Esophagus squamous epithelium (tissue), 5 donors: ENCODE measurements at places on chromosomes 11 and 22.

DNA sequence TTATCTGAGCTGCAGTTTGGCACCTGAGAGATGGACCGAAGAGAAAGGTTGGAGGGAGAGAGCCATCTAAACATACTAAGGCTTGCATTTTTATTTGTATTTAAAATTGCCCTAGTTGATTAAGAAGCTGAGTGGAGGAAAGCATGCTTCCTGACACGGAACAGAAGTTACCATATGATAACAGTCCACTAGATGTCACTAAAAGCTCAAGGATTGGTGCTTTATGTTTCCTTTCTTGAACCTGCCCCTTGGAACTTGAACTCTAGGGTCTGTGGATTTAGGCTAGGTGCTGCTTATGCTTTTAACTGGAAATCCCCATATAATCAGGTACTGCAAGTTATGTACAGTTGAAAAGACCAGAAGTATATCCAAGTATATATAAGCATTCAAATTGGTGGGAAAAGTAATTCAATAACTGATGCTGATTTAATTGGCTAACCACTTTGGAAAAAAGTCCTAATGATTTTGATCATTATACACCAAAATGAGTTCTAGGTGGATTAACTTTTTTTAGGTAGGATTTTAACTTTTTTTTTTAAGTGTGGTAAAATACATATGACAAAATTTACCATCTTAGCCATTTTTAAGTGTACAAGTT lies 9.5 kb downstream of the RBMXL2 start:
- no peak for DNase-seq

- DNase-seq: no peak
These were observed 12.9 kb downstream of the NAV2 start for GRCh38 chr11:19725379-19726079.

- DNase-seq: no peak
These were observed 309.2 kb downstream of the ST3GAL4 start for GRCh38 chr11:126664643-126665042.

DNA sequence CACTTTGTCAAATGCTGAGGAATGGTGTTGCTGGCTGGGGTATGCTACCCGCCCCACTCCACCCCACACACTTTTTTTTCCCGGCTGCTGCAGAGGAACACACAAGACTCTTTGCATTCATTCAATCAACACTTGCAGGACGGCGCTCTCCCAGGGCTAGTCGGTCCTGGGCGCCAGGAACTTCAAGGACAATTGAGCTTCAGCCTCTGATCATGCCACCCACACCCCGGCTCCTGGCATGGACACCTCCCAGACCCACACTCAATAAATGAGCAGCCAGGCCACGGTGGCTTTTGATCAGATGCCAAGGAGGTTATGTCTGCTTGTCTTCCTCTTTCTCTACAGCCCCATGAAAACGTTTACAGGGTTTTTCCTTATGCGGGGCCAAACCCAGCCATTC lies 19.8 kb downstream of the TPST2 start:
- no peak for DNase-seq

GRCh38 chr22:44168206-44168605 lies 12.5 kb upstream of the PARVG start:
- DNase-seq: no peak

GRCh38 chr11:14255238-14255534 lies 103.8 kb downstream of the RRAS2 start:
- DNase-seq: no peak

GRCh38 chr11:77259641-77260040 lies 41.8 kb downstream of the GDPD4 start:
- no peak for DNase-seq

DNA sequence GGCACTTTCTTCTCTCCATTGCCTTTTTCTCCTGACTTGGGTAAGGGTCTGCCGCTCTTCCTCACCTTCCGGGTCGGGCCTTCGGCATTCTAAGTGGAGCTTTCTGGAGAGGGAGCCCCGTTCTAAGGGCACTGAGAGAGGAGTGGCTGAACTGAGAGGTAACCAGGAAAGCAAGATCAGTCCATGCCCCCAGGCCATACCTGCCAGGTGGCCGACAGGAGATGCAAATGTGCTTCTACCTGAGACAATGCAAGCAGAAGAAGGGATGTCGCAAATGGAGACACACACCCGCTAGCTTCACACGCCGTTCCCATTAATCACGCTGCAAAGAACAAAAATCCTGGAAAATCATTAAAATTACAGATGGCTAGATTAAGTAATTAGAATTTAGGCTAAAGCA lies 156.4 kb upstream of the TBCEL start:
- no peak for DNase-seq

- DNase-seq: no peak
These were observed 83.0 kb downstream of the FCHSD2 start for GRCh38 chr11:73058989-73059674.

GRCh38 chr11:47997063-47998053 lies 17.0 kb downstream of the PTPRJ start:
- DNase-seq: no peak

DNA sequence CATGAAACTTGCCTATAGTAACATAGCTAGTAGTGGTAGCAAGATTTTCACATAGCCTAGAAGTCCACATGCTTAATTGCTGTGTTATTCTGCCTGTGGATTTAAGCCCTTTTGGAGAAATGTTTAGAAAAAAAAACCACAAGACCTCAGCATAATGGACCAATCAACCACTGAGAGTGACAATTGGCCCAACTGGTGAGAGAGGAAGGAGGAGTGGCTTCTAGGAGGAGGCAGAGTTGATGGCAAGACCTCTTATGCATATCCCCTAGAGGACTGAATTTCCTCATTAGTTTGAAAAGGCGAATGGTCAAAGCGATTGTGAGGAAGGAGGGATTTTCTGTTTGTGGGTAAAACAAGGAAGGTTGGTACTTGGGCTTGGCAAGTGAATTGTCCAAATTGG lies 30.6 kb downstream of the NNMT start:
- no peak for DNase-seq

GRCh38 chr11:128342511-128343134 lies 244.7 kb downstream of the ETS1 start:
- no peak for DNase-seq

DNA sequence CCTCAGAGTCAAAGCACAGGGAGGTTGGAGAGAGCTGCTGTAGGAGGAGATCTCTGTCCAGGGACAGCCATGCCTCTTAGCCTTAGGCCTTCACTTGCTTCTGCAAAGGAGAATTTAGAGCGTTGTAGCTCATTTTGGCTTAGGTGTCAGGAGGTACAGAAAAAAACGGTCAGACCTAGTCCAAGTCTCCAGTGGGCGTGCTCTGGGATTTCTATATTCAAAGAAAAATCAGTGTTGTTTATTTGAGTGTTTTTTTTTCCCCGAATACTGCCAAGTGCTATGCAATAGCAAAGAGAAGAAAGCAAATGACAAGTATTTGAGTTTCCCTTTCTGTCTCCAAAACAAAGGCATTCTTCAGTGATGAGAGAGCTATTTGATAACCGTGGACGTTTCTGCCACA lies 22.7 kb upstream of the OPCML start:
- DNase-seq: no peak

GRCh38 chr11:34275486-34275885 lies 82.3 kb downstream of the ABTB2 start:
- no peak for DNase-seq

- no peak for DNase-seq
These were observed 9.0 kb upstream of the VPREB1 start for GRCh38 chr22:22235558-22235957.

DNA sequence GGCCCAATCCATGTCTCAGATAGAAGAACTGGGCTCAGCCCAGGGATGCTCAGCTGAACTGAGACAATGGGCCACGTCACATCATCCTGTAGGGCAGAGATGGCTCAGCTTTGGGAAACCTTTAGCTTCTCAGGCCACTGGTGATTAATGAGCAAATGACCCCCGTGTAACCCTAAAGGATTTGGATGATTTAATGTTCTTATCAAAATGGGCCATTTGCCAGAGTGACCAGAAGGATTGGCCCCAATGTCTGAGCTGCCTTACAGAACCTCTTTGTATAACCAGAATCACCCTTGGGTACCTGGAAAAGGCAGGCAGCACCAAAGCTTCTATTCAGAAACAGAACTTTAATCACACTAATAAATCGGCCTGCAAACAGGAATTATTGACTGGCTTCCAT lies 73.7 kb downstream of the ABTB2 start:
- DNase-seq: no peak

GRCh38 chr11:86592047-86592591 lies 80.3 kb downstream of the ME3 start:
- DNase-seq: no peak

DNA sequence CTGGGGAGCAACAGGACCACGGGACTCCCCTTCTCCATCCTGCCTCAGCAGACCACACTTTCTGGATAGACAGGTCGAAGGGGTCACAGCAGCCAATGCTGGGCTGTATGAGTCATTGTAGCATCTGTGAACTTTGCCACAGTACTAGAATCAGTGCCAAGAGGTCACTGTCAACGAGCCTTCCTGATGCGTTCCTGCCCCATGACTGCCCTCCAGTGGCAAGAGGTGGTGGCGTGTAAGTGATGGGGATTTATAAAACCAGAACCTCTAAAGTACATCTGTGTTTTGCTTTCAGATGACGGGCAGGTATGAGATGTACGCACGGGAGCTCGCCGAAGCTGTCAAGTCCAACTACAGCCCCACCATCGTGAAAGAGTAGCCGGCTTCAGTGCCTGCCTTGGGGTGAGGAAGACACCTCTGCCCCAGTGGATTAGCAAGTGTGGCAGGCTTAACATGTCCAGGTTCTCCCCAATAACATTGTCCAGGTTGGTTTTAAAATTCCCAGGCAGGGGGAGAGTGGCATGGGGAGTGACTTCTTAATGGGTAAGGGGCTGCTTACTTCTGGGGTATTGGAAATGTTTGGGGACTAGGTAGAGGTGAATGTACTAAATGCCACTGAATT lies 29.4 kb downstream of the GUCD1 start:
- no peak for DNase-seq

- DNase-seq: no peak
These were observed 14.5 kb upstream of the APLNR start for GRCh38 chr11:57251491-57252104.

GRCh38 chr11:35138943-35139721 lies at the start of gene CD44:
TSS of gene CD44 (plus strand) at chr11:35139171. CDS start at chr11:35139304, 133 bp downstream.
- DNase-seq: peak; percentile 29

DNA sequence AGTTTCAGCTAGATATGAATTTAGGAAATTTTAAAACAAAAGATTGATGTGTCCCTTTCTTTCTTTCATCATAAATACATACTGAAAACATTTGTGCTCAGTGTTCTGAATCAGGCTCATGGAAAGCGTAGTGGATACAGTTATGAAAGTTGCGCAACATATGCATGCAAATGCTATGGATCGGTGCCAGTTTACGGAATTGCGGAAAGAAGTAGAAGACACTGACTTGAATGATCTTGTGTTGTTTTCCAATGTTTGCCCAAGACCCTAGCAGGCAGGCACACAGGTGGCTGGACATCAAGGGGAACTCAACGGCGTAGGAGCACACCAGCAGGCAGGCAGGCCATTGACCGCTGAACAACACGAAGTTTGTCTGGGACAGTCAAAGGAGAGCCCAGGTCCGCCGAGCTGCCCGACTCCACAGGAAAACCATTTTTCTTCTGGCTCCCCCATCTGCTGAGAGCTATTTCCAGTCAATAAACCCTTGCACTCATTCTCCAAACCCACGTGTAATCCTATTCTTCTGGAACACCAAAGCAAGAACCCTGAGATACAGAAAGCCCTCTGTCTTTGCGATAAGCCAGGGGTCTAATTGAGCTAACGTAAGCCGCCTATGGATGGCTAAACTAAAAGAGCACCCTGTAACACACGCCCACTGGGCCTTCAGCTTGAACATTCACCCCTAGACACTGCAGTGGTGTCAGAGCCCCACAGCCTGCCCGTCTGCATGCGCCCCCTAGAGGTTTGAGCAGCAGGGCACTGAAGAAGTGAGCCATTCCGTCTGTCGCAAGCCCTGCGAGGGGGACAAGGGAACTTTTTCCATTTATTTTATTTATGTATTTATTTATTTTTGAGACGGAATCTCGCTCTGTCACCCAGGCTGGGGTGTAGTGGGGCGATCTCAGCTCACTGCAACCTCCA lies 7.4 kb upstream of the BIRC3 start:
- no peak for DNase-seq

- no peak for DNase-seq
These were observed 526.7 kb downstream of the BRD1 start for GRCh38 chr22:49300951-49301397.

GRCh38 chr22:43205748-43206508 lies 19.0 kb upstream of the TTLL12 start:
- DNase-seq: no peak

DNA sequence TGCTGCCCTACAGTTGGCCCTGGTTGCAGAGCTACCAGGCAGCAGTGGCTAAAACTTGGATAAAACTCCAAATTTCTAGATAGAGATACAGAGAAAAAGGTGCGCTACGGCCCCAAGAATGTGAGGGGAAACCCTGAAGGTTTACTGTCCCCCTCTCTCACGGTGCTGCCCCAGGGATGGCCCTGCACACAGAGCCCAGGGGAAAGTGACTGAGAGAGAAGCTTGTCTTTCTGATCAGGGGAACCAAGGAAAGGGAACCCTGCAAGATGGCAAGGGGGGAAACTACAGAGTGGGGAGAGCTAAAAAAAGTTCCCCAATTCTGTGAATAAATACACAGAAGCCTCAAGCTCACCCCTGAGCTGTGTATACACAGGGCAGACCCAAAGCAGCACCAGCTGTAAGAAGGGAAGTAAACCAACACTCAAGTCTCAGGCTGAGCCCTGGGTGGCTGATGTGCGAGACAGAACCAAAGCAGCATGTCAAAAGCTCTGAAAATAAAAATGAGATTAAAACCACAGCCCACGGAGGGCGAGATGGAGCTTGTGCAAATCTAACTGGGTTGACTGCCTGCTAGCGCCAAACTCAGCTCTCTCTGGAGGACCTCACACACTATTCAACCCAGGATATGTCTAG lies 22.1 kb downstream of the GNB1L start:
- no peak for DNase-seq

DNA sequence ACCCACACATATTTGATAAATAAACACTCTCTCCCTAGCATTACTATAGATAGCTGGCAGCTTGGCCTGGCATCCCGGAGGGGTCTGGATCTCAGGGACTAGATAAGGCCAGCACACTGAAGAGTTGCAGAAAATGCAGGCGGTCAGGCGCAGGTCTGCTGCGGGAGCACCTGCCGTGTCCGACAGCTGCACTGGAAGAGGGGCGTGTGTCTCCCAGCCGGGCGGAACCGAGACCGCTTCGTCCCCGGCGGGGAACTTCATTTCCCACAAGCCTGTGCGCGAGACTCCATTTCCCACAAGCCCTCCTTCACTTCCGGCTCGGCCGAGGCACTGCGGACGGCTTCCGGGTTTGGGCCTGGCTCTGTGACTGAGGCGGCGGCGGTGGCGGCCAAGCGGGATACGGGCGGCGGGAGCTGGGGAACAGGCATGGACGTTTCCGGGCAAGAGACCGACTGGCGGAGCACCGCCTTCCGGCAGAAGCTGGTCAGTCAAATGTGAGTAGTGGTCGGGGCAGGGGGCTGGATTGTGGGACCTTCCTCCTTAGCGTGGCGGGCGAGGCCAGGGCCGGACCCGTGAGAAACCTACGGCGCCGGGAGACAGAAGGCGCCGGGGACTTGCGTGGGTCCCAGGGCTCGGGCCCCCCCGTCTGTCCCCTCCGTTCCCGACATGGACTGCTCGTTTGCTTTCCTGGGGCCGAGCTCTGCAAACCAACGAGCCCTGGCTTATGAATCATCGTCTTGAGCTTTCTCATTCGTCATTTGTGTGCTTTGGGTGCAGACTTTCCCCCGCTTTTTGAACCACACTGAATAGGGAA lies at the start of gene MED15:
Gene MED15 (plus strand): TSS at position 358 of the 814 bp plus-strand sequence. CDS start 69 bp downstream, at position 427.
- peak; percentile 57 for DNase-seq

GRCh38 chr11:134664447-134665187 lies 252.6 kb upstream of the B3GAT1 start:
- DNase-seq: no peak
